Transverse colon (tissue), 4 donors: ENCODE measurements at places on chromosomes 5 and 9.

DNA sequence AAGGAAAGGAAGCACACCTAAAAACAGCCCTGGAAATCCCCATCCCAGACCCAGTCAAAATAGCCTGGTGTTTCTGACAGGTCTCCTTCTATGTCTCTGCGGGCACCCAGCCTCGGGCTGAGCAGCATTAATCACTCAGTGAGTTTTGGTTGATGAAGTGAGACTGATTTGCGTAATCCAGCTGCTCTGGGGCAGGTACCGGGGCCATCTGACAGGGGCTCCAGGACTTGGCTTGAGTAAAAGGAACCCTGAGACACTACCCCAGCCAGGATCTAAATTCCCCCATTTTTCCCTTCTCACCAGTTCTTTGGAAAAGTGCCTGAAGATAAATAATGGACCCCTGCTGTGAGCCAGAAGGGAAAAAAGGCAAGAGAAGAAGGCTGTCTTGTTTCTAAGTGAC, 596 bp downstream of the SLC28A3 start:
- DNase-seq = no peak

DNA sequence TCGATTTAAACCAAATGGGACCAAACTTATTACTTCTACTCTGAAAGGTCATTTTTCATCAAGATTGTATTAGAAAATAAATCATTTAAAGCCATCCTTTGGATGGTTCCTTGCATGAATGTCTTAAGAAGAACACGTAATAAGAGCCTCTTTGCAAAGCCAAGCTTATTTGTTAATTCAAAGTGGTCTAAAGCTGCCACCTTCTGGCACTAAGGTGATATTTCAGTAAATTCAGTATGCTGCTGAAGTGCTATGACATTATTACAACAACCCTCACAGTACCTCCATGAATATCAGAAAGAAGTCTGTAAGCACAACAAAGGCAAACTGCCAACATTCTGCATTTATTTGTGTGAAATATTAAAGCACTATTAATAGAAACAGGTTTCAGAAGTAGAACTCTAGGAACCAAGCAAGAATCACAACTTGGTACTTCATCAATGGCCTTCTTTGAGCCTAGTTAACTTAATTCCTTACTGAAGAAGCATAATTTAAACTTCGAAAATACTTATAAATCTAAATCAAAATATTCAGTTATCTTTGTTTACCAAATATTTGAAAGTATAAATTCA, 53.1 kb upstream of the TYRP1 start:
- DNase-seq = no peak

DNA sequence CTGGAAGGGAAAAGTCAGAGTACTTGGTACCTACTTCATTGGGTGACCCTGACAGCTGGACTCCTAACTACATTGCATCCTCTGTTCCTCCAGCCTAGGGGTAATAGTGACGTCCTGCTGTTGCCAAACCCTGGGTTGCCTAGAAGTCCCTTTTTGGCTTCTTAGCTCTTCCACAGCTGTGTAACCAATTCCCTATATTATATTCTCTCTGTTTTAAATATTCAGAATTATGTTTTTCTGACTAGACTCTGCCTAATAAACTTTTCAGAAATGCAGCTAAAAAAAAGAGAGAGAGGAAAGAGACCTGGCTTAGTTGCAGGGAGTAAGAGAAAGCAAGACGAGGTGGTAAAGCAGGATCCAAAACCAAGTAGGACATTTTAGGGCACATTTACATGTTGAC, 28.4 kb downstream of the MCTP1 start:
- no peak for DNase-seq

DNA sequence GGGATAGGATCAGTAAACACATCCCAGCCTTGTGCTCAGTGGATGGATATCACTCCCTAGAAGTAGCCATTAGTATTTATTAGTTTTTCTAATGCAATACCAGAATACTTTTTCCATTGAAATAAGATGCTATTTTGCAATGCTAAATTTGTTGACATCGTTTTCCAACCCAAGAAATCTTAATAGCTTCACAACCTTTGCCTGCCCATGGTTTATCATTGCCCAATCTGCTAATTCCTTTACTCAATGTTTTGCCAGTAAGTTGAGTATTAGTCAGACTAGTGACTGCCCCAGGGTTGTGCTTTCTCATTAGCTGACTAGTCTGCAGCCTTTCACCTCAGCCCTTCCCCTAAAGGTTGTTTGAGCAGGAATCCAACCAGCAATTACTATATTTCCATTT, 62.9 kb downstream of the NREP start:
- no peak for DNase-seq

- DNase-seq = peak; percentile 16
Observed at GRCh38 chr9:70100362-70100761, 56.7 kb downstream of the MAMDC2 start.

- no peak for DNase-seq
Observed at GRCh38 chr9:7721291-7721690, 78.3 kb downstream of the DMAC1 start.

DNA sequence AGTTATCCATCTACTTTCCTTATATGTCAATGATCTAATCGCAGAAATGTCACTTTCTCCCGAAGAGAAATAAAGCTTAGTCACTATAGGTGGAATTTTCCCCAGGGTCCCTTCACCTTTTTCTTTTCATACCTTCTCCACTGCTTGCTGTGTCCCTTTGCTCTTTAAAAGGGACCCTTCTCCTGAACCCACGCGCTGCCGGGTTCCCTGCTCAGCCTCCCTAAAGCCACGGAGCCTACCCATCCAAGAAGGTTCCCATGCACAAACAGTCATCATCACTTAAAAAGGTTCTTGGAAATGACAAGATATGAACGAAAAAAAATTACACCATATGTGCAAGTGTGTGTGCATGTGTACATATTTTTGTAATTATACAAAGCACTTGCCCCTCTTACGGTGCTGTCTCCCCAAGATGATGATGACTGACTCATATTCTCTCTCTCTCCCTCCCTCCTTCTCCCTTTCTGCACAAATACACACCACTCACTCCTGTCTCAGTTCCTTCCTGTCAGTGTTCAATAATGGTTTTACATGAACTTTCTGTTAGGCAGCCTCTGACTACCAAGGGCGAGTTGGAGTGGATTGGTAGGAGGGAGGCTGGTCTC, 1.5 kb upstream of the PTPRD start:
- DNase-seq = no peak

GRCh38 chr9:119802133-119802532, 432.9 kb upstream of the BRINP1 start:
- no peak for DNase-seq

GRCh38 chr9:69331444-69331843, 6.4 kb downstream of the ENTREP1 start:
- DNase-seq = no peak

DNA sequence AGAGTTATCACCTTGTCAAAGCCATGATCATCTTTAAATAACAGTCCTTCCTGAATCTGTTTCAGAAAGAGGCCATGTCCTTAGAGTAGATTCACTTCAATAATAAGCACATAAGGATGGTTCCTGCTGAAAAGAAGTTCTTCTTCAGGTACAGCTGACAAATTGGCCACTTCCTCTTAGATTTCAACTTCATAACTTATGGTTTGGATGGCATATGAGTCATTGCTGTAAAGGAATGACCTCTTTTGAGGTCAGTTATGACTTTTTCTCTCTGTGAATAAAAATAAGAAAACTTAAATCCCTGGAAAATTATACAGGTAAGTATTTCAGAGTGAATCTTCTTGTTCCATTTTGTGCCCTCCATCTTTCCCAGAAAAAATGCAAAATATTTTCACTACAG, 555.3 kb upstream of the ZNF462 start:
- no peak for DNase-seq

DNA sequence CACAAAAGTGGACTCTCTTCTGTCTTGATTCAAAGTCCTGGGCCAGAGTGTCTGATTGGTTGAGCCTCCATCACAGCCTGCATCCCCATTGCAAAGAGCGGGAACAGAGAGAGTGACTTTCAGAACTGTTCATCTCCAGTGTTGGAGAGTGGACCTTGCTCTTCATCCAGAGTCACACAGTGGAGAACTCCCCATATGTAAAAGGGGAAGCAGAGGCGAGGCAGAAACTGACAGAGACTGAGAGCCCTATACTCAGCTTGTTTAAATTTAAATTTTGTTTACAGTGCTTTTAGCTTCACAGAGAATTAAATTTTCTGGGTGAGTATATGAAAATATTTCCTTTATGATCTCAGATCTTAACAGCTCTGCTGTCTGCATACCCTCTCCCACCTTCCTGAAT, 70.0 kb upstream of the SSBP2 start:
- no peak for DNase-seq

DNA sequence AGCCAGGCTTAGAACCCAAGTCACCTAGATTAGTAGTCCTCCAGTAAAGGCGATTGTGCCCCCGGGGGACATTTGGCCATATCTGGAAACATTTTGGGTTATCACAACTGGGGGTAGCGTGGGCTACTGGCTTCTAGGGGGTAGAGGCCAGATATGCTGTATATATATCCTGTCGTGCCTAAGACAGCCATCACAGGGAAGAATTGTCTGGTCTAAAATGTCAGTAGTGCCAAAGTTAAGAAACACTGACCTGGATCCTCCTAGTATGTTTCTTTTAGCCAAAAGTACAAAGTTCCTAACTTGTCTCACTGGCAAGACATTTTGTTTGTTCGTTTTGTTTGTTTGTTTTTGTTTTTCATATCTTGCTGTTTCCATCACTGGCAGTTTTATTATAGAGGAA, 13.8 kb downstream of the RABEPK start:
- DNase-seq = no peak

GRCh38 chr5:25554077-25554476, 909.3 kb upstream of the CDH10 start:
- no peak for DNase-seq

DNA sequence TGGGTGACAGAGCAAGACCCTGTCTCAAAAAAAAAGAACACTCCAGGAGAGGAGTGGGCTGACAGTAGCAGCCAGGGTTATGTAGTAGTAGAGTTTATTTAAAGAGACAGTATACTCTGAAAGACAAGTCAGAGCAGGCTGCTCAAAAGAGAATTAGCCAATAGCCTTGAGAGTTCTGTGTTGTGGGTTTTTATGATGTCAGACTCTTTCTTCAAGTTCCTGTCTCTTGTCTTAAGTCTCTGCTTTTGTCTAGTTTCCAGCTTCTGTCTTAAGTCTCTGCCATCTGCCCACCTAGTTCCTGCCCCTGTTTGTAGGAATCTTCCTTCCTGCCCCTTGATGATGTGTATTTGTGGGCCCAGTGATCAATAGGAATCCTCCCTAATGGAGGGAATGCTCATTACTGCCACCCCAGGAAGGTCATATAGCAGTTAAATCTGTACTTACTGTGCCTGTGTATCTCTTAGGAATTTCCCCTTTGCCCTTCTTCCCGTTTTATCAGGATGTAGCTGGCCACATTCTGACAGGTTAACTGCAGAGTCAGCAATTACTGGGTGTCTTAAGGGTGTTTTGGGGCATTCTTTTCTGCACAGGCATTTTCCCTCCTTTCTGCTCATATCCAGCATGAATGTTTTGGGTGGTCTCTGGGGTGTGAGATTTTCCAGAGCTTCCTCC, 580.5 kb upstream of the SGCD start:
- DNase-seq = no peak

DNA sequence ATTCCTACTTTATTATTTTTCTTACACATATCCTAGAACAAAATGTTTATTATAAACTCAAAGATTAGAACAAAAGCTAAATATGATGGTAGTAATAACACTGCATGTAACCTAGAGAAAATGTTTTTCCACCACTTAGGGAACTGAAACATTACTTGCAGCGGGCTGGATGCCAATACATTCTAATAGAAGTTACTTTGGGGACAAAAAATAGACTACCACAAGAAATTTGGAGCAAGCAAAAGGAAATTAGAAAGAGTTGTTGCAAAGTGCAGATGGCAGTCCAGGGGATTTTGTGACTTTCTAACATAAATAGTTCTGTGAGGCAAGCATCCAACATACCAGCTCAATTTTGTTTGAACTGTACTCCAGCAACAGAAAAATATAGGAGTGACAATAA, 255.3 kb upstream of the GRIN3A start:
- DNase-seq = no peak

DNA sequence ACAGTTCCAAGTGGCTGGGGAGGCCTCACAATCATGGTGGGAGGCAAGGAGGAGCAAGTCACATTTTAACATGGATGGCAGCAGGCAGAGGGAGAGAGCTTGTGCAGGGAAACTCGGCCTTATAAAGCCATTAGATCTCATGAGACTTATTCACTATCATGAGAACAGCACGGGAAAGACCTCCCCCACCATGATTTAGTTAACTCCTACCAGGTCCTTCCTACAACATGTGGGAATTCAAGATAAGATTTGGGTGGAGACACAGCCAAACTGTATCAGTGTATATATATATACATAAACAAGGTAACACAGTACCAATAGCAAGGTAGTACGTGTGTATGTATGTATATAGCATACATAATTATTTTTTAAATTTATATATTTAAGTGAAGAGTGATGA, 50.9 kb downstream of the NFX1 start:
- DNase-seq = no peak

DNA sequence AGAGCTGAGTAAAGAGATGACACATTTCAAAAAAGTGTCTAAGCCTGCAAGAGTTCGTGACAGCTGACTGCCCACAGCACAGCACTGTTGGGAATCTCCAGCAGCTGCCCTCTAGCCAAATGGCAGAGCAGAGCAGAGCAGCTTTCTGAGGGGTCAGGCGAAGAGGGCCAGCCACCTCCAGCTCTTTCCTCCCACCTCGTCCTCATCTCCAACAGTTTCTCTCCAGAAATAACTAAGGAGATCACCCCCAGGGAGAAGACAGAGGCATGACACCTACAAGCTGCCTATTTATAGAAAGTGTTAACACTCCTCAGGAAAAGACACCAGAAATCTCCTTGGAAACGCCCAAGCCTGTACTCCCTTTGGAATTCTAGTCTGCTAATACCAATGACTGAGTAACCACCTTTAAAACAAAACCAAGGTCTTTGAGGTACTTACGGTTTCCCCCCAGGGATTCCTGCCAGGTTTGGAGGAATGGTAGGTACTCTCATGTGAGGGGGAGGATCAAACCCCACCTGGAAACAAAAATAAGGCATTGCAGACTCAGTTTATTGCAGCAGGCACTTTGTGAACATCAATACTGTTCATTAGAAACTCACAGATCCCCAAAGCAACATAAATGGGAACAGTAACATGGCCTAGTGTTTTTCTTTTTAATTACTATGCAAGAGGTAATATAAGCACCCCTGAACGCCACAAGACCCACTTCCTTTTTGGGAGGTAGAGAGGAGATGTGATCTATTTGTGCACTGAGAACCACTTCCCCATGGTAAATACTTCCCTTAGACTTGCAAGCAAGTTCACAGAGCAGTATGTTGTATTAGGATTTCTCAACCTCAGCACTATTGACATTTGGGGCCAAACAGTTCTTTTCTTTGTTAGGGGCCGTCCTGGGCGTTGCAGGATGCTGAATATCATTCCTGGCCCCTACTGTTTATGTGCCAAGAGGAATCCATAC, 79.3 kb downstream of the TLE1 start:
- no peak for DNase-seq

- no peak for DNase-seq
Observed at GRCh38 chr9:70832492-70832891, 288.9 kb downstream of the TRPM3 start.
